ENCODE measurements at places on chromosomes 2 and 18.

- DNase-seq = peak; percentile 38
Measured at GRCh38 chr18:21897811-21898210, 157.2 kb downstream of the MIB1 start.

- no peak for DNase-seq
Measured at GRCh38 chr2:56014046-56014730, 90.6 kb upstream of the EFEMP1 start.

GRCh38 chr2:176136374-176137251 is 7.1 kb downstream of the HOXD8 start:
- DNase-seq = no peak

DNA sequence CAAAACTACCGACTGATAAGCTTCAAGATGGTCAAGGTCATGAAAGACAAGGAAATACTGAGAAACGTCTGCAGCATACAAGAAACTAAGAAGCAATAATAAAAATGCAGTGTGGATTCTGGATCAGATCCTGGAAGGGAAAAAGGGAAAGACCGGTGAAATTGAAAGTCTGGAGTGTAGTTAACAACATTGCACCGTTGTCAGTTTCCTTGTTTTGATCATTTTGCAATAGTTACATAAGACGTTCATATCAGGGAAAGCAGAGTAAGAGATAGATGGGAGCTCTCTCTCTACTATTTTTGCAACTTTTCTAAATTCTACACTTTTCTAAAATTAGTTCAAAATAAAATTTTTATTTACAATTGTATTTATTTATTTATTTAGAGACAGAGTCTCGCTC is 15.0 kb upstream of the ZNF407 start:
- DNase-seq = no peak

DNA sequence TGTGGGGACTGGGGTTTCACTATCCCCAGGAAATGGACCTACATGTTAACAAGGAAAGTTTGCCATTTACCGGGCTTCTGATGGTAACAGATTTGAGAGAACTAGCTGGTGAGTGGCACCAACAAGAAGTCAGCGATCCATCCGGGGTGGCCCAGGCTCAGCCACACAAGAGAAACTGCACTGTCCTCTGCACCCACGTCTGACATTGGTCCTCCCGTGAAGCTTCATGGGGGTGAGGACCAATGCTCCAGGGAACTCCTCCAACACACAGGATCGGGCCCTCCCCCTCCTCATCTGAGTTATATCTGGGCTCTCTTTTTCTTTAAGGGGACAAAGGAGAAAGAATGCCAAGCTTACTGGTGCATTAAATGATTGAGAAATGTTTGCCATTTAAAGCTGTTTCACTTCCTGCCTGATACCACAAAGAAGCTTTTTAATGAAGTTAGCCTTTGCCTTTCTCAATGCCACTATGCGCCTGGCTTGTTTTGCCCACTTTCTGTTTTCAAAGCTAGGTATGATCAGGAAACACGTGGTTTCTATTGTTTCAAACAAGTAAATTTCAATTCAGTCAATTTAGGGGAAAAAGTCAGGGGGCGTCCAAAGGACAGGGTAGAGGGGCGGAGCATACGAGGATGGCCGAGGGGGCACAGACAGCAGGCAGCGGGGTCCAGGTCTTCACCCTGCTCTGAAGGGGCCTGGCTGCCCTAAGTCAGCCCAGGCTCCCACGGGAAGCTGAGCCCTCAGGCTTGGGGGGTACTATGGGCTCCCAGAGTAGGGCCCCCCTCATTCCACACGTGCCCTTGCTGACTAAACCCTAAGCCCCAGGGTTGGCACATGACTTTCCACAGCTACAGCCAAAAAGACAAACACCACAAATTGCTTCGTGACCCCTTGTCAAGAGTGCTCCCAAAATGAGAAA is 204.0 kb upstream of the ID2 start:
- no peak for DNase-seq

GRCh38 chr2:105760191-105760590 is 15.5 kb downstream of the NCK2 start:
- no peak for DNase-seq

- DNase-seq = no peak
Measured at GRCh38 chr2:215693193-215693998, 257.5 kb upstream of the FN1 start.

DNA sequence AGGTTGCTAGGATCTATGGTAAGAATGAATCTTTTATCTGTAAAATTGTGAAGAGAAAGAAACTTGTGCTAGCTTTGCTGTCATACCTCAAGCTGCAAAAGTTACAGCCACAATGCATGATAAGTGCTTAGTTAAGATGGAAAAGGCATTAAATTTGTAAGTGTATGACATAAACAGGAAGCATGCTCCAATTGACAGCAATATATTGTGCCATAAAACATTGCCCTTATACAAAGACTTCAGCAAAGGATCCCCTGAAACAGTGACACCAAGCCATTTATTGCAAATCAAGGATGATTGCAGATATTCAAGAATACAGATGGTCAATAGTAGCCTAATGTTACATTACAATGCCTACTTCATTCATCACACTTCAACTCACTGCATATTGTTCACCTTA is 283.1 kb downstream of the CPS1 start:
- DNase-seq = no peak

DNA sequence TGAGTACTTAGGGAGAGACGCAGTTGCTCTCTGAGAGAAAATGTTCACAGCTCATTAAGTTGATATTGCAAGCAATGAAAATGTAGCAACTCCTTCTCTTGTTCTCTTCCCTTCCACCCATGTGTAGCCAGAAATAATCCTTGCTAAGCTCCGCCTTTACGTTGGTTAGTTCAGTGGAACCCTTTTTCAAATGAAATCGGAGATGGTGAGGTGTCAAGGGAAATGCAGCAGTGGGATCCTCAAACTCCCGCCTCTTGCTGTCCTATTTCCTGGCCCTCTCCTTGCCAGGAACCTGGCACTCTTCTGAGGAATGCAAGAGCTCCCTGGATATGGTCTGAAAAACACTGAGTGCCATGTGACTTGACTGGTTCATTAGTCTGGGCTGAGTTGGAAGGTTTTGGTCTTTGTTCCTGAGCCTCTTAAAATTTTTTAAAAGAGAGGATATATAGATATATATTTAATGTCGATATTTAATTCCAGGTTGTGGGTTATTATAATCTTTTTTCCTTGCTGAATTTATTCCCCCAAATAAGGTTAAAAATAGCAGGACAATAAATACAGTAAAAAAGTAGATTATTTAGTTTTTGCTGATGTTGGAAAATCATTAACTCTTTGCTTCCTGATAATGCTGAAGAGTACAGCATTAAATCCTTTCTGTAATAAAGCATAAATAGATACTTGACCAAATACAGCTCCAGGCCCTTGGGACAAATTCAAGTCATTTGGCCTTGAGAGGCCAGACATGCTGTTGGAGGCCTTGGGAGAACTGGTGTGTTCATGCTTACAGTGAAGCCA is 116.2 kb downstream of the EML6 start:
- DNase-seq = no peak

GRCh38 chr2:53067533-53067932 is 700.1 kb upstream of the CHAC2 start:
- DNase-seq = no peak

DNA sequence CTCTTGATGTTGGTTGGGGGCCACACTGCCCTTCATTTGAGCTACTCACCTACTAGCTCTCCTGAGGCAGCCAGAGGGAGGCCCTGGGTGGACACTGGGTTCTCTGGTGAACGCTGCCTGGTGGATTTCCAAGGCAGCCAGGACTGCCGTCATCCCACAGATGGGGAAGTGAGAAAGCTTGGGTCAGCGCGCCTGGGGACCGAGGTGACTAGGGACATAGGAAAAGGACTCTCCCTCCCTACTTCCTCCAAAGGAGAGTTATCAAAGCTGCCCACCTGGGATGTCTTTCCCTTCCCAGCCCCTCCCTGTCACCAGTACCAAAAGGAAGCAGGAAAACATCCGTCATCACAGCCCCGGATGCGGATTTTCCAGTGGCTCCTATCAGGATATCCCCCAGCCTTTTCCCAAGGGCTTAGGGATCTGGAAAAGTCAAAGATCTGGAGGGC is 3.8 kb upstream of the SEMA4C start:
- no peak for DNase-seq

DNA sequence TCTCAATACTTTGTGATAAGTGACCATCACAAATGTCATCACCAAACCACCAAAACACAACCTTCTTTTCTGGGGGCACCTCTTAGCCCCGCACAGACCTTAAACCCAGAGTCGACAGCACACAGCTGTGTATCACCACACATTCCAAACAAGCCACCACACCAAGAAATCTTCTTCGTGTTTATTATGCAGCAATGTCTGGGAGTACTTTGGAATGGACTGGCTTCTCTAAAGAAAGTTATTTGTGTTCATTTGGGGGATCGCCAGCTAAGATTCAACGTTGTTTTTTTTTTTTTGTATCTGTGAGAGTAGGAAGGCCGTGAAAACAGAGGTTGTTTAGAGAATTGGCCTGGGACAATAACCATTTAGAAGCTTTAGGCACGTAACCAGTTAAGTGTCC is 1.1 kb upstream of the MTA3 start:
- no peak for DNase-seq

DNA sequence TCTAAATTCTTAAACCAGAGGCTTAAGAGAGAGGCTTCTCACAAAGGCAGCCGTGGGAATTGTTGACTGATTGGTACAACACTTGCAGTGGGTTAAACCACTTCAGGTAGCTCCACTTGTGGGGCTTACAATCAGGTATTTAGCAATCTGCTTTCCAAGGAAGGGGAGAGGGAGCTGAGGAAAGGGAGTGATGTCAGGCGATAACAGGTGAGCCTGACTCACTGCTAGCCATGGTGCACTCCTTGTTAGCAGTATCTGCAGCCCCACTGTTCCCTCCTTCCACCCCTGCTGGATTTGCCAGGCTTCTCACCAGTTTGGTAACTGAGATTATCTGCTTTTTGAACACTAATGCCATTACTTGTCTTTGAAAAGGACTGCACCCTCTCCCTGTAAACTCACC is 1056.7 kb upstream of the FANCL start:
- DNase-seq = no peak

- DNase-seq = no peak
Measured at GRCh38 chr2:4130651-4131050, 427.3 kb downstream of the DCDC2C start.

- no peak for DNase-seq
Measured at GRCh38 chr2:179636995-179637394, 224.4 kb downstream of the ZNF385B start.

DNA sequence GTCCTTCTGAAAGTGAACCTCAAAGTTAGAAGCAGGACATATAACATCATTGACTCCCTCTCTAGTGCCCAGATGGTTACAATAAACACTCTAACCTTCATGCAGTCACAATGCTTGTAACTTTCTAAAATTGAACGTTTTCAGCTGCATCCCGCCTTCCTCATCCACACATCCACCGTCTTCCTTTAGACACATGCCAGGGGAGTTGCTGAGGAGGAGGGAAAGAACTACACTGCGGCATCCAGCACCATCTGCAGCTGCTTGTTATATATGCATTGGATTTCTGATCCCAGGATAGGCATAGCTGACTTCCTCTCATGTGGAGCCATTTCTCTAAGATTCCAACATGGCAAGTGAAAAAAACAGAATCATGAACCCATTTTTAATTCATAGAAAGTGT is 96.8 kb downstream of the FBXO15 start:
- no peak for DNase-seq

DNA sequence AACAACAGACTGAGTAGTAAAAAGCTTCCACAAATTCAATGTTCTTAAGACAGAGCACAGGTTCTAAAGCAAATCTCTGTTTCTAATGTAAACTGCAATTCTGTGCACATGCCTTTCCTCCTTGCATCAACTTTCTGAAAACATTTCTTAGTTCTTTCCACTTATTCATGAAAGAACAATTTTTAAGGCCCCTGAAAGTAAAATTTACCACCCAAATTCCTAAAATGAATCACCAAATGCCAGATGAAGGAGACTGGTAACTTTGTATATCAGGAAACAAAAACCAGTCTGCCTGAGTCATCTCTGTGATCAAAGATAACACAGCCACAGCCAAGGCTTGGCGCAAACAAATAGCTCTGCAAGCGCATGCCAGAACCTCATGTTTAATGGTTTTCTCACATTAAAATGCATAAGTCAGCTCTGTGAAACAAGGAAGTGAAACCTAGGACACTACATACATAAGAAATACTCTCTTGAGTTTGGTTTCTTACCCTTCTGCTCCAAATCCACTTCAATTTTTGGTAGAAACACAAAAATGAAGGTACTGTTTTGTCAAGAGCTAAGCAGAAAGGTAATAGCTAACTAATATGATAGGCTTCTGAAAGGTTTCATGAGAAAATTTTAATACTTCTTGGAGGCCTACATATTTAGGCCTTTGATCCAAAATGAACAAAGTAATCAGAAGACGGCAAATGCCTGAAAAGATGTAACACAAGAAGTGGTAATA is 169.4 kb downstream of the THADA start:
- DNase-seq = peak; percentile 51

DNA sequence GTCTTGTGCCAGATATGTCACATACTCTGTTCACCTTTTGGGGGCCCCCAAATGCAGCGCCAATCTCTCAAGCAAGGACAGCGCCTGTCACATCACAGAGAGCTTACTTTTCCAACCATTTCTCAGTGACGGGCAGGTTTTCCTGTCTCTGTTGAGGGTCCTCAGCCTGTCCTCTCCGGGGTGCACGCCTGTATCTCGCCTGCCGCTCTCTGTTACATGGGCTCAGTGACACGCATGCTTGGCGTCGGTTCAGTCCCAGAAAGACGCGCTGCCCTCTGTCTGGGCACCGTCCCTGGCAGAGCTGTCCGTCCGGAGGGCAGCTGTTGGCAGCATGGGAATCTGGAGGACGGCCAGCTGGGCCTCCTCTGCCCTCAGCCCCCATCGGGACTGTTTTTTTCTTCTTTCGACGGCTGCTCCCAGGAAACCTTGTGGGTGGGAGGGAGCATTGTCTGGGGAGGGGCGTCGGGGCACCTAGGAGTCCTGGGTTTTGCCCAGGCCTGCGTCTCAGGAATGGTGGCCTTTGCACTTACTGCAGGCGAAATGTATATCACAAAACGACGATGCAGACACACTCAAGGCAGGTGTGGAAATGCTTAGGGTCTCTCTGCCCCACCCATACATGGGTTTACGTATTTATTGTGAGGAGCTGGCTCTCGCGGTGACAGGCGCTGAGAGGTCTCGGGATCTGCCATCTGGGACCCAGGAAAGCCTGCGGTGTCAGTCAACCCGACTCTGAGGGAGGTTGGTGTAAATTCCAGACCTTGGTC is 30.9 kb downstream of the RTP5 start:
- no peak for DNase-seq

DNA sequence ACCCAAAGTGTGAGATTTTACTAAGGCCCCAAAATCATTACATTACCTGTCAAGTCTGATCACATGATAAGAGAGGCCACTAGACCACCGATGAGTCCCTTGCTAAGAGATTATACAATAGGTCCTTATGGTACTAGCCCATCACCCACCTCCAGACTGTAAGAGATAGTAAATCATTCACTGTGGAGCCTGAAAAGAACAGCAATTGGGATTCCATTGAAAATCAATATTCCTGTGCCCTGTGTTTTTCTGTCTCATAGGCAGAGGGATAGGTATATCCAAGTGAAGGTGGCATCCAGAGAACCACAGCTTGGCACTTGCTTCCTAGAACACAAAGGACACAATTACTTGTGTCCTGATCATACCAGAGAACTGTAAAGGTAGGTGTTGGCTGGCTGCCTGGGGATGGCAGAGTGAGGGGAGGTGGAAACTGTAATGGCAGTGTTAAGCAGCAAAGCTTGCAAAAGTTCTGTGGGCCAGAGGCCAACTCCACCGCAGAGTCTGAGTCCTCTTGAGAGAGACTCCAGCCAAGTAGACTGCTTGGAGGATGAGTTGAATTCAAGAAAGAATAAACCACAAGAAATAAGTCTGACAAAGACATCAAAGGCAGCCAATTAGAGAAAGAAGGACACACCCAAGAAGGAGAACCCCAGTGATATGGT is 102.0 kb upstream of the PIEZO2 start:
- no peak for DNase-seq

- DNase-seq = no peak
Measured at GRCh38 chr18:28485918-28486317, 309.0 kb upstream of the CDH2 start.
